A673 (cell line): ENCODE measurements at places on chromosomes 16 and 17. TPM values are rescaled to one million over a fixed set of nuclear protein-coding genes. Genes with fewer than 3 reads are reported as not detected.
A peak's percentile ranks its signal among the peaks of the same experiment; 100 is the strongest.

DNA sequence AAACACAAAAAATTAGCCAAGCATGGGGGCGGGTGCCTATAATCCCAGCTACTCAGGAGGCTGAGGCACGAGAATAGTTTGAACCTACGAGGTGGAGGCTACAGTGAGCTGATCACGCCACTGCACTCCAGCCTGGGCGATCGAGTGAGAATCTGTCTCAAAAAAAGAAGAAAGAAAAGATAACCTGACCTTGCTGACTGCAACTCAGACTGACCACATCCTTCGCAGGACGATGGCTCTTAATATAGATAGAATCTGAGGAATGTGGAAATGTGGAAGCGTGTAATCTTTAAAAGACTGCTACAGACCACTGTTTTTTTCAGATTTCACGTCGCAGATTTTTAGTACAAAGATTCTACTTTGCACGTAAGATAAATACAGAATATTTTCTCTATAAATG, 37.8 kb downstream of the KLHDC4 start:
- no peaks in the 10 kb centered on the region for H3K27me3 ChIP-seq
- peaks cover 14% of the 10 kb centered on the region for H3K36me3 ChIP-seq
- no peak overlapping the region for H3K4me3 ChIP-seq
- no peak for DNase-seq
- H3K27ac ChIP-seq: no peak overlapping the region

DNA sequence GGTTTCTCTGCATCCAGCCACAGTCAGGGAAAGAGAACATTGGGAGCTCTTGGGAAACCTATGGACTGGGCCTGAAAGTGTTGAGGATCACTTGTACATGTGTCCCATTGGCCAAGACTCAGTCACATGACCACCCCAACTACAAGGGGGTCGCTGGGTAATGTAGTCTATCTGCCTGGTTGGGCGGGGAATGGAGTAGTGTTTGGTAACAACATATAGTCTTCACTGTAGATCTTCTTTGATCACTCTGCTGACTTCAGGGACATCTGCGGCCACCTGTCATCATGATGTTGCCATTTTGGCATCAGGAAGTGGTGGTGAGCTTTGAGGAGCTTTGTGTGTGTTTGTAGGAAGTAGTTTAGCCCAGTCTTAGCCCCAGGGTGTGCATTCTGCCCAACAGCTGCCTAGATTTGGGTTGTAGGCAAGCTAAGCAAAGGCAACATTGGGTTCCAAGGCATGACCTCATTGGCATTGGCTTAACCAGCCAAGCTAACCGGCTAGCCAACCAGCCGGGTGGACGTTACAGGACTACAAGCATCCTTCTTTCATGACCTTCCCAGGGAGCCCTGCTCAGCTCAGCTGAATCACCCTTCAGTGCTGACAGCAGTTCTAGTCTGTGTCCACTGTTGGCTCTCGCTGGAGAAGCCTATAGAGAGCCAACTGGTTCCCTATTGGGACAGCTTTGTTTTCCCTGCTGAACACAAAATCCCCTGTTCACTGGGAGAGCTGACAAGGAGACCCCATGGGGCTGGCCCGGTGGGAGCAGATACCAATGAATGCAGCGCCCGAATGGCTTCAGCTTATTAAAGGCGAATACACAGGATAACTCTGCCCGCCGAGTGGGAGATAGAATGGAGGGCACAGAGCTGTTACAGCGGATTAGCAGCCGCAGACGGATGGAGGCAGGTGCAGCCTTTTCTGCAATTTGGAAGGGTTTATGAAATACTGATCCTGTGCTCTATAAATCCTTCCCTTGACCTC, 178.6 kb downstream of the NTN1 start:
- H3K27ac ChIP-seq: no peak overlapping the region
- H3K4me3 ChIP-seq: no peak overlapping the region
- no peaks in the 10 kb centered on the region for H3K36me3 ChIP-seq
- DNase-seq: no peak
- no peaks in the 10 kb centered on the region for H3K27me3 ChIP-seq

Gene GPR179
- total RNA-seq: 0.04 TPM in 2 replicates

- H3K36me3 ChIP-seq: no peaks in the 10 kb centered on the region
- no peak for DNase-seq
- no peaks in the 10 kb centered on the region for H3K4me1 ChIP-seq
- no peaks in the 10 kb centered on the region for H3K27me3 ChIP-seq
- no peak overlapping the region for H3K4me3 ChIP-seq
- H3K27ac ChIP-seq: no peak overlapping the region
Measured at GRCh38 chr16:22120440-22120839, 28.1 kb downstream of the VWA3A start.

GRCh38 chr16:57479205-57479975, 6.9 kb downstream of the DOK4 start:
- peaks cover 15% of the 10 kb centered on the region for H3K4me1 ChIP-seq
- peak; percentile 73 for DNase-seq

Gene KRTAP2-2
- total RNA-seq: not detected in 2 replicates
